Activated CD4-positive, alpha-beta T cell treated with anti-CD3 and anti-CD28 coated beads, Interleukin-2, amount 10 ng/mL, durations not matched to agents 24 days and 14 days (primary cell): ENCODE measurements at places on chromosomes 5 and 9. TPM values are rescaled to one million over a fixed set of nuclear protein-coding genes. Genes with fewer than 3 reads are reported as not detected.

DNA sequence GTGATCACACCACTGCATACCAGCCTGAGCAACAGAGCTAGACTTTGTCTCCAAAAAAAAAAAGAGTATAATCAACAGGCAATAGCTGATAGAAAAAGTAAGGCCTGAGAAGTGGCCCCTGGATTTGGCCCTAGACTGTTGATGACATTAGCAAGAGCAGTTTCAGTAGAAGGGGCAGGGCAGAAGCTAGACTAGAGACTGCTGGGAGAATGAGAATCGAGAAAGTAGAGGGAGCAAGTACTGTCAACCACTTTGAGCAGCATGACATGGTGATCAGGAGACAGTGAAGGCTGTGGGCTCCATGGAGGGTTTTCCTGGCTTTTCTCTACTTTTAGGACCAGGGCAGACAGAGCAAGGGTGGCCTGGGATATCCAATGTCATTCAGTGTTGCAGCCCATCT, 34.9 kb upstream of the B4GALT1 start:
- DNase-seq, result no peak

DNA sequence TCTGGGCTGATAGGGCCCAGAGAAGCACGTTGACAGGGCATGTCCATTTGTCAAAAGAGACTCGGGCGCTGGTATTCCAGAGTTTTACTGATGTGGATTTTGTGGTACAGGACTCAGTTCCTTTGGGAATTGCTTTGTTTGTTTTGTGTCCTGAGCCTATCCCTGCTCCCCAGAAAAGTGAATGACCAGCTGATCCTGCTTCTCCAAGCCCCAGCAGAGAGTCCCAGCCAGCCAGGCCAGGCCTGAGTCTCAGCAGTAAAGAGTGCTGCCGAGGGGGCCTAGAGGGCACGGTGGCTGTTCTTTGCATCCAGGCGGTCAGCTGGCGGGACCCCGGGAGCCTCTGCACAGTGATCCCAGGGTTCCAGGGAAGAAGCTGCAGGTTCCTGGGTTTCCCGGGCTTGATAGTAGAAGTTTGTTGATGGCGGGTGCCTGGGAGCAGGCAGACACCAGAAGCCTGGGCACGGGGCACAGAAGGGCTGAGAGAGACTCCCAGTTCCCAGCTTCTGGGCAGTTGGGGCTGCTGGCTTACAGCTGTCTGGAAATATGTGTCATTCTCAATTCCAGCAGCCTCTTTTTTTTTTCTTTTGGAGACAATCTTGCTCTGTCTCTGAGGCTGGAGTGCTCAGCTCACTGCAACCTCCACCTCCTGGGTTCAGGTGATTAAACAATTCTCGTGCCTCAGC, 8.7 kb downstream of the PRDM12 start:
- DNase-seq, result no peak

GRCh38 chr5:172569861-172570558, 71.1 kb upstream of the NEURL1B start:
- DNase-seq, result no peak

DNA sequence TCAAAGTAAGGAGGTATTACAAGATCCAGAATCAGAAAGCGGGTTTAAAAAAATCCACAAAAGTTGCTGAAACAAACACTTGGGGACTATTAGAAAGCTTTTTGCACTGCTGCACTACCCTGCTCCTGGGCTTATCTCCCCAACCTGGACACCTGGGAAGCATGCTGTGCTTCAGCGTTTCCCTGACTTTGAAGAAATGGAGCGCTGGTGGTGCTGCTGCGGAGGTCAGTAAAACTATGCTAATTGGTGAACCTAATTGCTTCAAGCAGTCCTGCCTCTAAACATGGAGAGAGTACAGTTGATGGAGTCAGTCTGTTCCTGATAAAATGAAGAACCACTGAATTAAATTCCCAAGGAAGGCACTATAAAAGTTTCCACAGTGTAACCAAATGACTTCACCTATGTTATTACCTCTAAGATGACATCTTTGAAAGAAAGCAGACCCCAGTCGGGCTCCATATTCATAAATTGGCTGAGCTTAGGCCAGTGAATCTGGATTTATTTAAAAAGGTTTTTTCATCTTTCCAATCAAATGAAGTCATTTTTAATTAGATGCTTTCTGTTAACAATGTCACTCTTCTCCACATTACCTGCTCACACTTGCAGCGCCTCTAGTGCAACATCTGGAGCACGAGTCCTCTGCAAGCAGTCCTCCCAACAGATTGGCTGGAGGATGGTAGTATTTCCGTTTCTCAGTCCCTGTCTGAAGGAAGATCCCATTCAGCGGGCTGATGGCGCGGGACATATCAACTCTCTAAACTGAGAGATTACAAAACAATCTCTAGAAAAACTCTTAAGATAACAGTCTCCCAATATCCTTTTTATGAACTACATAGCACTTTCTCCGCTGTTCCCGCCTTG, 11.5 kb downstream of the NR2F1-AS1 start:
- no peak for DNase-seq

GRCh38 chr5:16976625-16977008, 40.5 kb upstream of the MYO10 start:
- DNase-seq, result no peak

GRCh38 chr5:116449458-116449857, 125.2 kb downstream of the SEMA6A start:
- DNase-seq, result no peak

GRCh38 chr5:543755-544674, 19.8 kb upstream of the SLC9A3 start:
- DNase-seq, result peak; percentile 83

The CARD9 gene
- total RNA-seq, result 7.8 and 9.2 TPM in 2 replicates

The TMC1 gene
- total RNA-seq, result not detected in 2 replicates

The GABBR2 gene
- total RNA-seq, result not detected in 2 replicates

The SLC4A9 gene
- total RNA-seq, result not detected in 2 replicates

The ZNF658 gene
- total RNA-seq, result 2.0 and 2.6 TPM in 2 replicates

The PCDHGA11 gene
- total RNA-seq, result 0.23 and 0.31 TPM in 2 replicates

The AGPAT2 gene
- 25.6 and 25.9 TPM in 2 replicates for total RNA-seq

The ADAMTS2 gene
- total RNA-seq, result not detected in 2 replicates
